ENCODE measurements at places on chromosomes 7 and 10.

DNA sequence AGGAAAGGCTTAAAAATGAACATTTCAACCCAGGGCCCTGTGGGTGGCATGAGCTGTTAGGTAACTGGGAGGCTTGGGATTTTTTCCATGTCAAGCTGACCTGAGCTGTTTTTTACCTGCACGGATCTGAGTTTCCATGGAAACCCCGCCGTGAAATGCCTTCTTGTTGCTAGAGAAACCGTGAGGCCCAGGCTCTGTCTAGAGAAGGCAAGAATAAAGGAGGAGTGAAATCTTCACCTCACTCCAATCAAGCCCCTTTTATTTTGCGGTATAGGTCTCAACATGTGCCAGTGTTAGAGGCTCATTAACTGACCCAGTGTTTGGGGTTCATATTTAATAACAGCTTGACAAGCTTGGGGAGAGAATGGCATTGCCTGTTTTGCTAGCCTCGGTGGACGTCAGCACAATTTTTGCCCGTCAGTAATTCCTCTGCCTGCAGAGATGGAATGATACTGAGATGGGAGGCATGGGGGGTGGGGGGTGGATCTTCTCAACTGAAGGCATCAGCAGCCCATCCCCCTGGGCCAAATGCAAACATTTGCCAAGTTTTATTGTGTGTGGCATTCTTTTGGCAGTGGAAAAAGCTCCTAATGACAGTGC is 48.9 kb upstream of the PDCD4 start:
- no peak for DNase-seq

- DNase-seq = no peak
Measured at GRCh38 chr7:19709249-19709578, 377 bp upstream of the POLR1F start.

- peak; percentile 80 for DNase-seq
Measured at GRCh38 chr10:59906417-59907202, at the start of gene CCDC6. TSS of gene CCDC6 (minus strand) at chr10:59906556. CDS start at chr10:59906424, 132 bp downstream.

GRCh38 chr10:123327450-123327849 is 173.2 kb downstream of the BUB3 start:
- DNase-seq = no peak

DNA sequence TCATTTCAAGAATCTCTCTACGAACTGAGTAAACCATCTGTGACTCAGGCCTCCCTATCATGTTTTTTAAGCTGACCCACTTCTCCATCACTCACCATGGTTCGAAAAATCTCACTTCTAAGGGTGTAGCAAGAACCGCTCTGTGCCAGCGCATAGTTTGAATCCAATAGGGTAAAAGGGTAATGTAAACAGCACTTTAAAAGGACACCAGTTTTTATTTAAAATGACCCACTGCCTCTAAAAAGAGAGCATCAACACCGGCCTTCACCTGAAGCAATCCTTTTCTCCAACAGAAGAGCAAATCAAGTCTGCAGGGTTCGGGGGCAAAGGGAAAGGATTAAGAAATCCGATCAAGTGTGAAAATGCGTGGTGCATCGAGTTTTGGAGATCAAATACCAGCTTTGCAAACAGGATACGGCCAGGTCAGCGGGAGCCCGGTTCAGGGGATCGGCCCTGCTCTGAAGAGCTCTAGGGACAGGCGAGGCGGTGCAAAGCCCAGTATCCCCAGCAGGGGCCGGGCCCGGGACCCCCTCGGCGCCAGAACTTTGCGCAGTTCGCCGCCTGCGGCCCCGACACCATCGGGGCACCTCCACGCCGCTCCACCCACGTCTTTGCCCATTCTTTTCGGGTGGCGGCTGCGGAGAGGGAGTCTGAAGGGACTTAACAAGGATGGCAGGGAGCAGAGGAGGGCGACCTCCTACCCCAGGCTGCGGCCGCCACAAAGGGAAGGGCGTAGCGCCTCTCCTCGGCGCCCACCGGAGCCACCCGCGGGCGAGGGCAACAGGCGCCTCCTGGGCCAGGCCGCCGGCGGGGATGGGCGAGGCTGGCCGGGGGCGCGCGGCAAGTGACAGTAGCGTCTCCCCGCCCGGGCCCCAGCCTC is 842 bp downstream of the NMT2 start:
- no peak for DNase-seq

DNA sequence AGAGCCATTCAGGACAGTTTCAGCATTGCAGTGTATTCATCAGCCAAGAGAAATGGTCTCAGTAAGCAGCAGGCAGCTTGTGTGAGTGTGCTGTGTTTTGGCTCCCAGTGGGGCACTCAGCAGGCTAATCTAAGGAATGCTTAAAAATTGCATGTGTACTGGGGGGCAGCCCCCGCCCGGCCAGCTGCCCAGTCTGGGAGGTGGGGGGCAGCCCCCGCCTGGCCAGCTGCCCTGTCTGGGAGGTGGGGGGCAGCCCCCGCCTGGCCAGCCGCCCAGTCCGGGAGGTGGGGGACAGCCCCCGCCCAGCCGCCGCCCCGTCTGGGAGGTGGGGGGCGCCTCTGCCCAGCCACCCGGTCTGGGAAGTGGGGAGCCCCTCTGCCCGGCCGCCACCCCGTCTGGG is 116.2 kb downstream of the GRID1 start:
- DNase-seq = no peak

GRCh38 chr7:73329861-73330581 is 2.1 kb downstream of the FKBP6 start:
- no peak for DNase-seq

DNA sequence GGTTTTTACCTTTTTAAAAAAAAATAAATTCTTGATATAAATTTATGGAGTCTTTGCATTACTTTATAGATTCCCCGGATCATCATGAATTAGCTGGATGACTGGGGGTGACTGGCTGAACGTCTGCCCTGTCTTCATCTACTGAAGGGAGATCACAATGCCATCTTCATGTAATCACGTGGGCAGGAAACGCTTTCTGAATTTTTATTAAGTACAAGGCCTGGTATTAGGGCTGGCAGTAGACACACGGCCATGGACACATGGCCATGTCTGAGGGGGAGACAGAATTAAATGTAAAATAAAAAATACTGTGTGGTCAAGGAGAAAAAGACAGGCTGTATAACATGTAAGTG is 111.2 kb downstream of the VIPR2 start:
- DNase-seq = no peak

- no peak for DNase-seq
Measured at GRCh38 chr10:81594991-81595390, 280.0 kb upstream of the NRG3 start.

DNA sequence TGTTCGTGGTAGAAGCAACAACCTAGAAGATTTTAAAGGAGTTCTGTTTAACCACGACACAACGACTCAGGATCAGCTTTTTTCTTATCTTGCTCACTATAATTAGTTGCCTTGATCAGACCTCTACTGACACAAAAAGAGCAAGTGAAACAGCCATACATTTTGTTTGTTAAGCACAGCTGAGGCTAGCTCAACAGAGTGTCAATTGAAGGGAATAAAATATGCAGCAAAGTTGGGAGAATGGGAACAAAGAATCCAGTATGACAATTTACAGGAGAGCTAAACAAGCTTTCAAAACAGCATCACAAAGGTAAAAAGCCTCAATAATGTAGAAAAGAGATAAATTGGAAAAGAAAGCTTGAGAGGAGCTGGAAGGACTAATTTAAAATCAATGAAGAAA is 40.5 kb upstream of the HERPUD2 start:
- DNase-seq = no peak

GRCh38 chr7:13717031-13717430 is 272.4 kb downstream of the ETV1 start:
- no peak for DNase-seq

DNA sequence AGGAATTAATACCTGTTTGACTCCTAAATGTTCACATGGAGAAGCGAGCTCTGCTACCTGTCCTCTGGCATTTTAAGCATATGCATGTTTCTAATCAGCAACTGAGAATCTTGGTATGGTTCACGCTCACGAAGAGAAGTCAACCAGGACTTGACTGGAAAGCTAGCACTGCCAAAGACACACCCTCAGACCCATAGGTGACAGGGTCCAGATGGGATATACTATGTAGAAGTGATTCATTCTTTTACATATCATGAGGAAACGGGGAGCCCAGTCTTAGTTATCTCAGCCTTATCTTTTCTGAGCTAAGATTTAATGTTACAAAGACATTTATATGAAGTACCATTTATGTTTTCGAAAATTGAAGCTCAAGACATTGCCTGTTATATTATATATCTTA is 313.0 kb downstream of the DOCK4 start:
- no peak for DNase-seq

GRCh38 chr7:135743907-135744731 is 4.5 kb downstream of the FAM180A start:
- DNase-seq = no peak

GRCh38 chr10:34175121-34175520 is 640.0 kb downstream of the PARD3 start:
- no peak for DNase-seq

DNA sequence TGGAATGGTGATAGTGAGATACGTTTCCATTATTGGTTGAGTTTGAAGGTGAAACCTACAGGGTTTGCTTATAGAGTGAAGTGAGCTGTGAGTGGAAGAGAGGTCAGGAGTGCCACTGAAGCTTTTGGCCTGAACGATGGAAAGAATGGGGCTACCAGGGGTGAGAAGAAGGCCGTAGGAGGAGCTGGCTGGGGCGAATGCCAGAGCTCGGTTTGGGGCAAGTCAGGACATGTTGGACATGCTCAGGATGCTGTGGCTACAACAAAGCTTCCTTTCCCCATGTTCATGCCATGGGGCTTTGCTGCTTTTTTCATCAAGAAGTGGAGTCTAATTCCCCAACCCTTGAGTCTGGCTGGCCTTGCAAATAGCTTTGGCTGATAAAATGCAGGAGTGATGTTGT is 253.7 kb downstream of the GLRX3 start:
- no peak for DNase-seq

GRCh38 chr7:130994378-130995115 is 260.5 kb upstream of the KLF14 start:
- DNase-seq = no peak

DNA sequence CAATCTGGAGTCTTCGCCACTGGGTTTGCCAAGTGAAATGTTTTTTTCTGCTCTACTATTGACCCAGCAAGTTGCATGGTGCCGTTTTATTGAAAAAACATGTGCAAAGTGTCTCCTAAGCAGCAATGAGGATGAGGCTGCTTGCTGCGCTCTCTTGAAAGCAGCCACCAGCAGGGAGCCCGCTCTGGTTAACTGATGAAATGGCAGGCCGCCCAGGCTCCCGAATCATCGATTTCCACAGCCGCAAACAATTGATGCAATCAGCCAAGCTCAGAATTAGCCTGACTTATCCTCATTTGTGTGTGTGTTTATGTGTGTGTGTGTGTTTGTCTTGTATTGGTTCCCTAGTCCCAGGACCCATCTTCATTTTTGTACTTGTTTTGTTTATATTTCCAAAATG is 22.2 kb upstream of the LYZL1 start:
- DNase-seq = peak; percentile 48
